ENCODE measurements at places on chromosomes 6 and 20.

GRCh38 chr20:16816192-16816591 lies 68.0 kb downstream of the OTOR start:
- no peak for DNase-seq

- peak; percentile 94 for DNase-seq
These were observed 374.3 kb downstream of the LMBRD1 start for GRCh38 chr6:69422475-69422874.

- no peak for DNase-seq
These were observed 233.8 kb upstream of the TBX18 start for GRCh38 chr6:84998223-84998622.

GRCh38 chr20:10218536-10219451 lies at the start of gene SNAP25:
SNAP25 (plus strand) TSS chr20:10218830; CDS start chr20:10275492, 56,662 bp downstream.
- DNase-seq: peak; percentile 99

DNA sequence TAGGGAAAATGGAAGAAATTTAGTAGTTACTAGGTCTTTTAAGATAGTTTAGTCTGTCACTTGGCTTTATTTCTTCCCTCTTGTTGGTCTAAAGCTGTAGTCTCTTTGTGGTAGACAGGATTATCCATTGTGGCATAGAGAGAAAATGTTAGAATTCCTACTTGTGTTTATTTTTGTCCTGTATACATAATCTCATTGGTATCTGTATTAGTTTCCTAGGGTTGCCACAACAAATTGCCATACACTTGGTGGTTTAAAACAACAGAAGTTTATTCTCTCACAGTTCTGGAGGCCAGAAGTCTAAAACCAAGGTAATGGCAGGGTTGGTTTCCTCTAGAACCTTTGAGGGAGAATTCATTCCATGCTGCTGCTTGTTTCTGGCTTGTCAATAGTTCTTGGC lies 119.4 kb downstream of the ZFAND3 start:
- DNase-seq: no peak

DNA sequence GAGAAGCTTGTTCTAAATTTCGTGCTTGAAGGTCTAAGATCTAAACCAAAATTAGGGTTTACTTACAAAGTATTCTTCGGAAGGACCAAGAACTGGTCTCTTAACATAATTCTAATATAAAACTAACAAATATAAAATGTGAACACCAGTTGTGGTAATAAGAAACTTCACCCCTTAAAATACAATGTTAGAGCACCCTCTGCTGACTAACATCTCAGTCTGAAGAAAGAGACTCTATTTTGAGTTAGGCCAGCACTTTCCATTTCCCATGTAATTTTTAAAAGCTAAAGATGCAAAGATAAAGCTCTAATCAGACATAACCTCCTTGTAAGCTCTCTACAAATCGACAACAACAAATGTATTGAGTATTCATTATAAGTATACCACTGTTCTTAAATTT lies 24.6 kb downstream of the ATG5 start:
- peak; percentile 40 for DNase-seq

DNA sequence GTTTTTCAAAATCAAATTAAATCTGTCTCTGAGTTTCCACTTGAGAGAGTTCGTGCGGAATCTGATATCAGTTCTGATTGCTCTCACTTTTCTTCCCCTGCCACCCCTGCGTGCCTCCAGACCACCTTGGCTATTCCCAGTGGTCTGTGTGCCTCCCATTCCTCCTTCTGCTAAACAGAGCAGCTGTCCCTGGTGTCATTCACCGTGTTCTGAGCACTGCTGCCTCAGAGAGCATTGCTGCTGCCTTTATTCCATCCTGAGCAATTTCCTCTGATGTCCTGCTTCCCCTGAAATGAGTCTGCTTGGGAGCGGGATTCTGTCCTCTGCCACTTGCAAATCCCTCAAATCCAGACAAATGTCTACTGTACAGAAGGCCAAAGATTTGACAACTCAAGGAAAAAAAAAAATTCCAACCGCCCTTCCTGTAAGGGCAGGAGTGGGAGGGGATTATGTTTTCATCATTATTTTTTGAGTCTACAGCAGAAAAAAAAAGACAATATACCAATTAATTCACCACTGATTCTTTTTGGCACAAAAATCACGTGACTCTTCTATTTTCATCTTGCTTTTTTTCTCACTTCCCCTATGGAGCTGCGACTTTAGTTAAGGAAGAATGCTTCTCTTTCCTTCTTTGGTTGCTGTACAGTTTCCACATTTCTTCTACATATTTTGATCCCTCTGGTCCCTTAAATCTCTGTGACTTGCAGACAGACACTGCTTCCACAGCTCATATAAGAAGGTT lies 833.0 kb downstream of the EPHA7 start:
- DNase-seq: no peak
